ENCODE measurements at places on chromosomes 1 and 21.

DNA sequence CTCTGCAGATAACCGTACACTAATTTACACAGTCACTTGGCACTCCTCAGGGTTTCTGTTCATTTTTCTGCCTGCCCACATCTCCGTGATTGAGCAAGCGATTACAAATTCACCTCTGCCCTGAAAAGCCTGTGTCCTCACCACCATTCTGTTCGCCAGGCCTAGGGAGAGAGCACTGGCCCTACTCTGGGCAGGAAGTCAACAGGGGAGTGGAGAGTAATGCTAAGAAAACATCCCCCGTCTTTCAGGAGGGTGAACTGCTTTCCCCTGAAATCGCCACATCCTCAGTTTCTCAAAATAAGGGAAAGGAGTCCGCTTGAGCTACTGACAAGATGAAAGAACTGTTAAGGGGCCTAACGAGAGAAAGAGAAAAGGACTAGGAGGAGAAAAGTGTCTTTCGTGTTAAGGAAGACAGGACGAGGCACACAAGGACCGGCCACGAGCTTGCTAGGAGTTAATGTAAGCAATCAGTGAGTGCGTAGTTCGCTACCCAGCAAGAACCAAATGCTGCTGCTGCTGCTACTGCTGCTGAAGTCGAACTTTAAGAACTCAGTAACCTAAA, 632 bp downstream of the PEX19 start:
- DNase-seq: no peak

GRCh38 chr1:64523413-64524337, 53.7 kb downstream of the CACHD1 start:
- DNase-seq: no peak

DNA sequence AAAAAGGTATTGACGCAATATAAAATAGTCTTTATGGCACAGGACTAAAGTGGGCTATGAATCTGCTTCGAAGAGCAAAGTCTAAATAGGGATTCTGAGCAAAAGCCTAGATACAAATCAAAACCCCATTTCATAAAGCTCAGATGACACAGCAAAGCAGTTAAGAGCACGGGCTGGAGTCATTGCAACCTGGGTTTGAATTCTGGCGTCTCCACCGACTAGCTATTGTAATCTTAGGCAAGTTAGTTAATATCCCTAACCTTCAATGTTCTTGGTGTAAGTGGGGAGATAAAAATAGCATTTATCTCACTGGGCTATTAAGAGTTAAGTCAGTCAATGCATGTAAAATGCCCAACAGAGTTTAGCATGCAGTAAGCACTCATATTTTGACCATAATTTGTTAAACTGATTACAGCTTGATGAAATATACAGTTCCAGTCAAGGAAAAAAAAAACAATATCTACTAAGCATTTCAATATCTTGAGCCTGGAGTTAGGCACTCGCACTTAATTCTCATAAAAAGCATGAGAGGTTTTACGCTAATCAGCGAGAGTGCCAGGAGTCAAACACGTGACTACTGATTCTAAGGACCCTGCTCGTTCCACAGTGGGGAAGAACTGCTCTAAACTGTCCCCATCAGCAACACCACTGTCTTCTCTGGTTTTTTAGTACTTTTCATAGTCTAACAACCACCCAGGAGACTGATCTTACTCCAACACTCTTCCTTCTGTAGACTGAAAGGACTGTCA, 75.5 kb downstream of the JAK1 start:
- DNase-seq: no peak

GRCh38 chr1:107966550-107966949, 1.6 kb upstream of the VAV3 start:
- DNase-seq: no peak

DNA sequence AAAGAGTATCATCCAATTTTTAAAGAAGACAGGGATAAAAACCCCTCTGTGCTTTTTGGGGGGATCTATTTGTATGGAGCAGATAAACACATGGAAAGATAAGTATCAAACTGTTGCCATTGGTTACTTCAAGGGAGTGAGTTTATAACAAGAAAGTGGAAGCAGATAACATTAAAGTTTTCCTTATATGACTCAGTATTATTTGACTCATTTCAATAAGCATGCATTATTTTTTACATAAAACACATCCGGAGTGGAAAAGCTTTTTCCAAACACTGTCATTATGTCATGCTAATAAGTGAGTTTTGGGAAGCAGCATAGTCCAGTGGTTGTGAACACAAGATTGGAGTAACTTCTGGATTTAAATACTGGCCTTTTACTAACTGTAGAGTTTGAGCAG, 452.2 kb downstream of the LTN1 start:
- DNase-seq: no peak

GRCh38 chr1:178133239-178133989, 39.5 kb downstream of the RASAL2 start:
- DNase-seq: no peak

- DNase-seq: peak; percentile 6
These were observed 13.8 kb downstream of the PIP5K1A start for GRCh38 chr1:151211972-151212705.

- no peak for DNase-seq
These were observed 43.9 kb downstream of the COQ8A start for GRCh38 chr1:226983992-226984364.

DNA sequence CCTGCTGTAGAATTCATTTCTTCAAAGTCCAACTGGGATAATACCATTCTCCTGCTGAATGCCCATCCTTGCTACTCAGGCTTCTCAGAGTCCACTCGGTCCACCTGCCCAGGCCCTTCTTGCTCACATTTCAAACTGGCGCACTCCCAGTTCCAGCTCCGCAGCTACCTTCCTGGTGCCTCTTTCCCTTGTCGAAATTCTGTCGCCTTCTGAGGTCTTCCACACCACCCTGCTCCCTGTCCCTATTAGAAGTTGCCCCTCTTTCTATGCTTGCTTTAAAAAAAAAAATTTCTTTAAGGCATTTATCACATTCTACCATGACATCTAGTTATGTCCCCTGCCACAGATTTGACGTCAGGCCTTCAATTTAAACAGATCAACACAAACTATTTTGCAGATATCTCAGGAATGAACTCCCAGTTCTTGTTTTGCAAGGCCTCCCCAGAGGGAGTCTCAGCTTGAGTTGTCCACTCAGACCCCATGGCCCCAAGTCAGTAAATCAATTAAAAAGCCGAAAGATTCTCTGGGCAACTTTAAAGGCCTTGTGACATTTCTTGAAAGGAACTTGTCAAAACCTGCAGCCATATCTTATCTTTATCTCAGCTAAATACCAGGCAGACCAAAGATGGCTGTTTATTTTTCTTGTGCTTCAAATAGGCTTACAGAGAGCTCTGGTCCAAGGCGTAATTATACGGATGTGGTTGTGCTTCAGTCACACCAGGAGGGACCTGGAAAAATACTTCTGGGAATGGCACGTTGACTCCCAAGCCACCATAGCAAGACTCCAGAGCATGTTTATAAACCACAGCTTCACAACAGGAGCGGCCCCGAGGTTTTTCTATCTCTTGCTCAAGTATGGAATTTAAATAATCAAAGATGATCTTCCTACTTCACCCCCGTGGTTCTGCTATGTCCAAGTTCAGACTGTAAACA, 2.2 kb downstream of the FAM89A start:
- DNase-seq: no peak

DNA sequence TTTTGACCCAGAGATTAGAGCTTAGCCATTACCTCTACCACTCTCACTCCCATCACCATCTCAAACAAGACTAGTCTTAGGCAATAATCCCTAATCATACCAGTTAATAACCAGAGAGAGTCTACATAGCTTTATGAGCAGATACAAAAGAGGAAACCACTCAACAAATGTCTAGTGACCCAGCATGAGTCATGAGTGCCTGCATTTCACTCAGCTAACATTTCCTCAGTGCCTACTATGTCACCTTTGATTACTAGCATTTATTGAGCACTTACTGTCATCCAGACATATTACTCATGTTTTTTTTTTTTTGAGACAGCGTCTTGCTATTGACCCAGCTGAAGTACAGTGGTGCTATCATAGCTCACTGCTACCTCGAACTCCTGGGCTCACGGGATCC, 35.9 kb upstream of the GALNT2 start:
- DNase-seq: no peak

DNA sequence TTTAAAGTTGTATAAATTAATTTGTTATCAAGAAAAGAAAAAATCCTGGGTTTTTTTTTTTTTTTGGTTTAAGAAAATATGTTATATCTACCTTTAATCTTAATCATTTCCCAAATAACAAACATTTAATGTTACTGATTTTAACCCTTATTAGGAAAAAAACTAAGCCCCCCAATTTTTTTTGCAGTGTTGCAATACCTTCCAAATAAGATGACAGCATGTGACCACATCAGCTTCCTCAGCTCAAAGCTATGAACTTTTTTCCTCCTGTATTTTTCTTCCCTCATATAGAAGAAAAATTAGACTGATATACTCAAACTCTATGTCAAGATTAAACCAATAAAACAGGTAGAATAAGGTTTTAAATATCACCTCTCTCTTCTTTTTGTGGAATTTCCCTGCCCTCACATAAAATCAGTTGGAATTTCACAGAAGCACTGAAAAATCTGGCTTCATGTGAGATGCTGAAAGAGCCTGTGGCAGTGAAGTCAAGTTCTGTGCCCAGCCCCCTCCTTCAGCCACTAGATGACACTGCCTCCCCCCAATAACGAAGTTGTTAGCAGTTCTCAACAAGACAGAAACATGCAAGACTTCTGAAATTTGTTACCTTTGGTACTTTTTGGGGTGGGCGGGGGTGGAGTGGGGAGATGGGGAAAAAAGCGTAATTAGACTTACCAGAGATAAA, 9.6 kb upstream of the SMYD2 start:
- peak; percentile 7 for DNase-seq

DNA sequence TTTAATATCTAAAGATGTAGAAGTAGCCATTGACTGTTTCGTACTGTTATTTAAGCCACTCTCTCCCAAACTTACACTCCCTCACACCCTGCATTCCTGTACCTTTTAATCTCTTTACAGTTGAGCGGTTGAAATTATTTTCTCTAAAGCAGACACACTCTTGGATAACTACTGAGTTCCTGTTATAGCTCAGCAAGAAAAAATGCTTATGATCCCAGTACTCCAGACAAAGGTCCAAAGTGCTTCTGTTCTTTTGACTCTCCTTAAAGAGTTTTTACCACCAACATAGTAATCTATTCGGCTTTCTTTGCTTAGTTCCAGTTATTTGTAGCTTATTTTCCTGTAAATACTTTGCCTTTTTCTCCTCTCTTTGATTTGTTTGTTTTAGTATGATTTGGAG, 100.1 kb downstream of the ATF6 start:
- DNase-seq: no peak

DNA sequence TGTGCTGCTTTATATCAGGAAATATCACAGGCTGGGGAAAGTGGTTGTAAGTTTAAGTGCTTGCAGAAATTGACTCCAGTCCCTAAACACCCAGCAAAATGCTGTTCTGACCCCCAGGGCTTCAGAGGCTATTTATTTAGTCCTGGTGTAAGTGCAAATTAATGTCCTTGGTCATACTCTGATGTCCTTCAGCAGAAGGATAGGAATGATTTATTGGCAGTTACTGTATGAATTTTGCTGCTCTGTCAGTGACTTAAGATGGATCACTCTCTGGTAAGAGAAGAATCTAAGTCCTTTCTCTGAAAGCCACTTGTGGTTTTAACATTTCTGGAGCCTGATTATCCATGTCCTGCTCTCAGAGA, 21.9 kb downstream of the FAM20B start:
- no peak for DNase-seq

GRCh38 chr1:67044631-67045270, 9.2 kb downstream of the SLC35D1 start:
- DNase-seq: no peak

DNA sequence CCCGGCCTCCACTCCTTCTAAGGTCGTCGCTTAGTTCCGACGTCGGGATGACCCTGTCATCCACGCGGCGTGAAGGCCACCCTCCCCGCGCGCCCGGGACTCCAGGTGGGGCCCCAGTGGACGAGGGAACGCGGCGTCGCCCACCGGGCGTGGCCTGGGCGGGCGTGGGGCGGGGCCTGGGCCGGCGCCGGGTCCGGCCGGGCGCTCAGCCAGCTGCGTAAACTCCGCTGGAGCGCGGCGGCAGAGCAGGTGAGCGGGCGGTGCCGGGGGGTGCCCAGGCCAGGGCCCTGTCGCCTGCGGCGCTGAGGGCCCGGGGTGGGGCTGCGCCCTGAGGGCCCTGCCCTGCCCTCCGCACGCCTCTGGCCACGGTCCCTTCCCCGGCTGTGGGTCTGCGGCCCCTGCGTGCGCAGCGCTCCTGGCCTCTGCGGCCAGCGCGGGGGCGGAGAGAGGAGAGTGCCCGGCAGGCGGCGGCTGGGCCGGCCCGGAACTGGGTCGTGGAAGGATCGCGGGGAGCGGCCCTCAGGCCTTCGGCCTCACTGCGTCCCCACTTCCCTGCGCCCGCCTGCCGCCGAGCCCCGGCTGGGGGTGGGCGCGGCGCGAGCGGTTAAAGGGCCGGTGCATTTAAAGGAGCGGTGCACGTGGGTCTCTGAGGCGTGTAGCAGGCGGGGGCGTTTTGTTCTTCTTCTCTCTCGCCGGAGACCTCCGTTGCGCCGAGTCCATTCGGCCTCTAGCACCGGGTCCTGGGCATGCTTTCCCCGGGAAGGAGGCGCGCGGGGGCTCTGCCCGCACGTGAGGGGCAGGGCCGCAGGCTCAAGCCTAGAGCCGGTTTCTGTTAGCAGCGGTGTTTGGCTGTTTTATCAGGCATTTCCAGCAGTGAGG, at the start of gene PSEN2:
Gene PSEN2 (plus strand): TSS at position 216 of the 879 bp plus-strand sequence. CDS start 11,292 bp downstream, outside the sequence.
- DNase-seq: peak; percentile 72

DNA sequence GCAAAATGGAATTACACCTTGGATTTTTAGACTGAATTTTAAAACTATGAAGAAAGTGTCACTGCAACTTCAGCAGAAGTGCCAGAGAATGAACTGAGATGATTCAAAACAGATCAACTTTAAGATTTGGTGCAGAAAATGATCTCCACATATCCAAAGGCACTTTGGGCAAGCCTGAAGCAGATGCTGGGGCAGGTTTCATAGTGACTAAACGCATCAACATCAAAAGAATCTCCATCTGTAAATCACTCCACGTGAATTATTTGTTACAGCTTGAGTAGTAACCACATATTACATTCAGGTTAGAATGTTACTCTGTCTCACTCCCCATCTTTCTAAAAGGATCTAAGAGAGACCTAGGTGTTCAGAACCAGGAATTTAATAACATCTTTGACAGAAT, 329.0 kb upstream of the ESRRG start:
- DNase-seq: no peak

DNA sequence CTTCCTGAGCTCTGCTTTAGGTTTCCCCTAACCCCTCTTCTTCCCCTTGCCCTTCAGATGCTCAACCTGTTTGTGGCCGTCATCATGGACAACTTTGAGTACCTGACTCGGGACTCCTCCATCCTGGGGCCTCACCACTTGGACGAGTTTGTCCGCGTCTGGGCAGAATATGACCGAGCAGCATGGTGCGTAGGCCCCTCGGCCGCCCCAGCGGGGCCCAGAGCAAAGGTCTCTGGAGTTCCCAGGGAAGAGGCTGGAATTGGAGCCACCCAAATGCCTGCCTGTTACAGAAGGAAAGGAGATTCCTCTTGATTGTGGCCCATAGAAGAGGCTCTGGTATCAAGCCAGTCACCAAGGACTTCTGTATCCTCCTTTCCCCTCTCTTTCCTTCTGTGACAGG, 285.5 kb downstream of the ZNF648 start:
- DNase-seq: no peak

GRCh38 chr1:59108481-59109317, 188.2 kb upstream of the FGGY start:
- no peak for DNase-seq

All from CD4-positive, alpha-beta T cell treated with Interleukin-21 for 1 hour (primary cell).